ENCODE measurements at places on chromosomes 11 and 22.

- no peak for DNase-seq
Observed at GRCh38 chr11:75013051-75013450, 24.3 kb downstream of the NEU3 start.

- DNase-seq, result no peak
Observed at GRCh38 chr11:129184581-129184980, 7.5 kb downstream of the ARHGAP32 start.

- no peak for DNase-seq
Observed at GRCh38 chr22:17217179-17217578, 2.1 kb downstream of the ADA2 start.

- DNase-seq, result no peak
Observed at GRCh38 chr11:41789376-41789775, 329.9 kb upstream of the LRRC4C start.

- DNase-seq, result no peak
Observed at GRCh38 chr22:19868773-19869471, 14.2 kb upstream of the GNB1L start.

DNA sequence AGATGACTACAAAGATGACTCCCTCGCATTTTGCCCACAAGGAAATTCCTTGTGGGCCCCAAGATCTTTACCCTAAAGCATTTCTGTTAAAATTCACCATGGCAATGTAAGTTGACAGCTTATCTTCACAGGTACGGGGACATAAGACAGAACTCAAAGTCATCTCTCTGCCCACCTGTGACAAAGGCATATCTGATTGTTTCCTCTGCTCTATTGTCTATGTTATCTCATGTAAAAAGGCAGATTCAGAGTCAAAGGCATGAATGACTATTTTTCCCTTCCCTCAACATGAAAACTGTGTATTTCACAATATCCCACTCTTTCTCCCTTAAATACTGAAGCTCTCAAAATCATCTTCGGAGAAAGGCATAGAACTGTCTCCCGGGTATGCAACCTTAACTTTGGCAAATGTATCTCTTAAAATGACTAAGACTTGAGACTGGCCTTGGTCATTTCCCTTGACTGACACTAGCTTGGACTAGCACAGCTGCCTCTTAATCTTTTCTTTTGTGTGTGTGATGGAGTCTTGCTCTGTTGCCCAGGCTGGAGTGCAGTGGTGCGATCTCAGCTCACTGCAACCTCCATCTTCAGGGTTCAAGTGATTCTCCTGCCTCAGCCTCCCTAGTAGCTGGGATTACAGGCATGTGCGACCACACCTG lies 103.2 kb downstream of the MICAL3 start:
- no peak for DNase-seq

- no peak for DNase-seq
Observed at GRCh38 chr11:123783536-123783935, 22.6 kb downstream of the OR6M1 start.

- DNase-seq, result no peak
Observed at GRCh38 chr11:8917157-8917825, 6.3 kb downstream of the AKIP1 start.

GRCh38 chr11:23988381-23989006 lies 508.4 kb upstream of the LUZP2 start:
- no peak for DNase-seq

- no peak for DNase-seq
Observed at GRCh38 chr11:60208146-60208895, 25.4 kb upstream of the MS4A6A start.

GRCh38 chr11:99534812-99535211 lies 514.1 kb downstream of the CNTN5 start:
- DNase-seq, result no peak

GRCh38 chr11:27089746-27090145 lies 49.1 kb downstream of the BBOX1 start:
- no peak for DNase-seq

DNA sequence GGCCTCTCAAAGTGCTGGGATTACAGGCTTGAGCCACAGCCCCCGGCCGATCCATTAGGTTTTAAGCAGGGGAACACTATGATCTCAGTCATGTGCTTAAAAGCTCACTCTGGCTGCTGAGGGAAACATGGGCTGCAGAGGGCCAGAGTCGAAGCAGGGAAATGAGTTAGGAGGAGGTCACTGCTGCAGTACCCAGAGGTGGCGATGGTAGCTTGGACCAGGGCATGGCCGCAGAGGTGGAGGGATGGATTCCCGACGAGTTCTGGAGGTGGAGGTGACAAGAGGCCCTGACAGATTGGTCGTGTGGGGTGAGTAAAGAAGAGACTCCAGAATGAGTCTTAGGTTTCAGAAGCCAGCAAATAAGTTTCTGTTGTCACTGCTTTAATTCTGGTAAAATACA lies 54.4 kb upstream of the INCENP start:
- no peak for DNase-seq

- DNase-seq, result no peak
Observed at GRCh38 chr22:45644714-45645113, 26.9 kb upstream of the ATXN10 start.

GRCh38 chr11:6012035-6012668 lies 5.4 kb upstream of the OR56A4 start:
- DNase-seq, result no peak

- no peak for DNase-seq
Observed at GRCh38 chr11:89608234-89608966, 101.7 kb upstream of the TRIM77 start.

GRCh38 chr11:74844072-74844471 lies 95.4 kb downstream of the RNF169 start:
- no peak for DNase-seq

GRCh38 chr11:17400048-17400775 lies 11.8 kb upstream of the KCNJ11 start:
- DNase-seq, result no peak

GRCh38 chr22:38860283-38861169 lies 11.5 kb downstream of the CBX6 start:
- DNase-seq, result no peak

DNA sequence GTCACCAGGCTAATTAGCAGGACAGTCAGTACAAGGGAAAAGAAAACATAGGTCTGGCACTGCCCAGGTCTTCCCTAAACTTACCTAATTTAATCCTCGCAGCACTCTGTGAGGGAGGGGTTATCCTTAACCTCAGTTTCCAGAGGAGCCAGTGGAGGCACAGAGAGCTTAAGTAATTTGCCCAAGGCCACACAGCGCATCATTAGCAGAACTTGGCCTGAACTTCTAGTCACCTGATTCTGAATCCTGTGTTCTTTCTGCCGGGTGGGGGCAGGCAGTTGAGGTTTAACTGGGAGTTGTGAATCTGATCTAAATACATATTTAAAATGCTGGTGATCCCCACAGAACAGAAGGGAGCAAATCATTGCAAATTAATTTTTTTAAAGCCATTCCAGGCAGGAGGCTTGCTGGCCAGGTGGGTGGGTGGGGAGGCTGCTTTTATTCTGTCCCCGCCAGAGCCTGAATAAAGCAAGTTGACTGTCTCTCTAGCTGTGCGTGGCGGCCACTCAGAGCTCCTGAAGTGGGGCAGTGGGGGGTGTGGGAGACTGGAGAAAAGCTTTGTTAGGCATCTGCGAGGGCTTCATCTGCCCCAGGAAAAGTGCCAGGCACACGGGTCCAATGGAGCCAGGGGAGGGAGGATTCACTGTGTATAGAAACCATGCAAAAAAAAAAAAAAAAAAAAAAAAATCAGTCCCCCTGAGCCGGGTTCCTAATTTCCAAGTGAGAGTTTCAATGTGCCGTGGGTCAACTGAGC lies 66.1 kb downstream of the NFAM1 start:
- DNase-seq, result no peak

DNA sequence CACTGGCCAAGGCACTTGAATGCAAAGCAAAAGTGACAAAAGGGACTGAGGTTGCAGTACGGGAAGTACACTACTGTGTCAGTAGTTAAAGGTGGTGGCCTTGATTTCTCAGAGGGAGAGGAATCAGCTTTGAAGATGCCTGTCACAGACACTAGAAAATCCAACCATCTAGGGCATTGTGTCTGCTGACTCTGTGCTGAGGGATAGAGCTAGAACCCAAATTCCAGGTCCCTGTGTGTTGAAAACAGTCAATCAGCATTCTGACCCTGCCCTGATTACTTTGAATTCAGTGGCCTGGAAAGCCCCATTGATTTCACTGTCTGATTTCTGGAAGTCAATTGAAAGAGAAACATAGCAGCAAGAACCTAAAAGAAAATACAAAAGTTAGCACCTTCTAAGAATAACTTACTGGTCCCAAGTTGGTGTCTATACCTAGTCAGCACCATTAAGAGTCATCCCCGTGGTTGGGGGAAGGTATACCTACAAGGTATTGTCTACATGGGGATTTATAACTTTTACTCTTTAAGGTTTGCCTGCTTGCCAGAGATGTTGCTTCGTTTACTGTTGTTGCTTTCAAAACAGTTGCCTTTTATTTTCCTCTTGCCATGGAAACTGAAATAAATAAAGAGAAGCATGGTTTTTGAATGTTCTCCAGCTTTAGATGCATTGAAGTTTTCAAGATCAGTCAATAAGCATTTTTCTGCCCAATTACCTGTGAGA lies 97.3 kb downstream of the PDHX start:
- peak; percentile 17 for DNase-seq

- no peak for DNase-seq
Observed at GRCh38 chr11:92225568-92226330, 1.1 kb downstream of the FAT3 start.

GRCh38 chr11:31940371-31941037 lies 129.4 kb upstream of the PAX6 start:
- DNase-seq, result no peak

- no peak for DNase-seq
Observed at GRCh38 chr11:109512680-109513079, 90.7 kb downstream of the C11orf87 start.

DNA sequence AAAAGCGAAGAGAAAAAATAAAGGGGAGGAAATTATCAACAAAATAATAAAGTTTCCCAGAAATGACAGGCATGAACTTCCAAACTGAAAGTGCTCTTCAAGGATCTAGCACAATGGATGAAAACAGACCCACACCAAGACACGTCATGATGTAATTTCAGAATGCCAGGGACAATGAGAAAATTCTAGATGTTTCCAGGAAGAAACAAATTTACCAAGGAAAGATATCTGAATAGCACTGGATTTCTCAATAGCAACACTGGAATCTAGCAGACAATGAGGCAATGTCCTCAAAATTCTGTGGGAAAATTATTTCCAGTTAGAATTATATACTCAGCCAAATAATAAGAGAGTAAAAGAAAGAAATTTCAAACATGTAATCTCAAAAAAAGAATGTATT lies 46.0 kb downstream of the DENND5A start:
- DNase-seq, result no peak

- DNase-seq, result no peak
Observed at GRCh38 chr22:35476341-35476740, 64.3 kb upstream of the RASD2 start.

DNA sequence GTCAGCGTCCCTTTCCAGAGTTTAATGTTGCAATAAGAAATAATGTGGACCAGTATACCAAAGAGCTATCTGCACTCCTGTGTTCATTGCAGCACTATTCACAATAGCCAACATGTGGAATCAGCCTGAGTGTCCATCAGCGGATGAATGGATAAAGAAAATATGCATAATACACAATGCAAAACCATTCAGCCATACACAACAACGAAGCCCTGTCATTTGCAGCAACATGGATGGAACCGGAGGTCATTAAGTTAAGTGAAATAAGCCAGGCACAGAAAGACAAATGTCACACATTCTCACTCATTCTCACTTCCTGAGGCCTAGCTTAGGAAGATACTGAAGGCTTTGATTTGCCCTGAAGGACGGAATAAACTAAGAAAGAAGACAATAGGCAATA lies 22.1 kb downstream of the SLC5A4 start:
- DNase-seq, result no peak

DNA sequence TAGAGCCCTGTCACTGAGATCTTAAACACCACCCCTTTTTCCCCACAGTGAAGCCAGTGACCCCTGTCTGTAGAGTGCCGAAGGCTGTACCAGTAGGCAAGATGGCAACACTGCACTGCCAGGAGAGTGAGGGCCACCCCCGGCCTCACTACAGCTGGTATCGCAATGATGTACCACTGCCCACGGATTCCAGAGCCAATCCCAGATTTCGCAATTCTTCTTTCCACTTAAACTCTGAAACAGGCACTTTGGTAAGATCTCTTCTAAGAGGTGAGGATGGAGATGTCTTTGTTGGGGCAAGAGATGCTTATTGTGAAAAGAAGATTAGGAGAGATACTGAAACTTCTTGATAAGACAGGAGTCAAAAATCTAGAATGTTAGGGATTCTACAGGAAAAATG lies 75.9 kb downstream of the JAM3 start:
- no peak for DNase-seq

DNA sequence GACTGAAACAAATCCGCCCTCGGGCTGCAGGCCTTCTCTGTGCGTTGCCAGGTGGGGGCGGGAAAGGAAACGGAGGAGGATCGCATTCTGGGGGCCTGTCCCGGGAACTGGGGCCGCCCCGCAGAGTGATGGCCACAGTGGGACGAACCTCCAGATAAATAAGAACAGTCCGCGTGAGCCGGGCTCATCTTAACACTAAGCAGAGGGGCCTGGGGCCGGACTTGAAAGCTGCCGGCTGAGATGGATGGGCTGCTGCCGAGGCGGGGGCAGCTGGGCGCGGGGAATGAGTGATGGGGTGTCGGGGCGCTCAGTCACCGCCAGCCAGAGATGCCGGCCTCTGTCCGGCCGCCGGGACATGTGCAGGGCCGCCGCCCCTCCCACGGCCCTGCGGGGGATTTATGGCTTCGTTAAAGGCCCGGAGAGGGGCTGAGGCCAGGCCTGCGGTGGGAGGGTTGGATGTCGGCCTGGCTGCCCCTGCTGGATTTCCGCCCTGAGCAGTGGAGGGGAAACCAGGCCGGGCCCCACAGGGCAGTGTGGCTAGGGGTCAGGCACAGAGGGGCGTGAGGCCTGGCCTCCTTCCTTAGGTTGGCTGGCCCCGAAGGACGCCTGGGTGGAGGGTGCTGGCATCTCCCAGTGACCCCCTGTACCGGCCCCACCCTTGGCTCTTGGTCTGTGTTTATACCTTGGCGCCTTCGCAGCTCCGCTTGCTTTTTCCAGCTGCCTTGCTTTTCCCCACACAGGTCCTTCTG lies 45.3 kb upstream of the CD82 start:
- no peak for DNase-seq

DNA sequence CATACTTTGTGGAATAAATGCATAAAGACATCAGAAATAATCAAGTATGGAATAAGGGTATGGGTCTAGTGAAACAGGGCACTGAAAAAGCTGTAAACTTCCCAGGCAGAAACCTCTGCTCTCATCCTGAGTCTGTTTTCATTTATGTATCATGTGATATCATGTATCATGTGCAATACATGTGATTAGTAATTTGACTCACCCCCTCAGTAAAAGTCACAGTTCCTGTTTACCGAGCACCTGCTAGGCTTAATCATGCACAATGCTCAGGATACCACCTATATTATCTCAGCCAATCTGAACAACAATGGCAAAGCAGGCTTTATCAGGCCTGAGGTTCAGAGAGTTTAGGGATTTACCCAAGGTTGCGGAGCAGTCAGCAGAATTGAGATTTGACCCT lies 250.6 kb upstream of the TENM4 start:
- no peak for DNase-seq

DNA sequence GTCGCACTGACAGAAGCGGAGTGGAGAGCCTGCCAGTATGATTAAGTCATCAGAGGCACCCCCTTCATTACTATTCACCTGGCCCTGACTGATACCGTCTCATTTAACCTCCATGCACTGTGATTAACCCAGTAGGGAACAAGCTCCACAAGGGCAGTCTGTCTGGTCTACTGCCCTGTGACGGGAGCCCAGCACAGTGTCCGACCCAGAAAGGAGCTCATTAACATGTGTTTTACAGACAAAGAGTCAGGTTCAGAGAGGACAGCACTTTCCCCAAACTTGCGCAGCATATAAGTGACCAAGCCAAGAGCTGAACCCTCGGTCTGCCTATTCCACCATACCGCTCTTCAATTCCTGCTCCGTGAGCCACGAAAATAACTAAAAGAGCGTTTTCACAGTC lies 129.5 kb downstream of the RRAS2 start:
- no peak for DNase-seq
